ENCODE measurements at places on chromosomes 7 and 10.

DNA sequence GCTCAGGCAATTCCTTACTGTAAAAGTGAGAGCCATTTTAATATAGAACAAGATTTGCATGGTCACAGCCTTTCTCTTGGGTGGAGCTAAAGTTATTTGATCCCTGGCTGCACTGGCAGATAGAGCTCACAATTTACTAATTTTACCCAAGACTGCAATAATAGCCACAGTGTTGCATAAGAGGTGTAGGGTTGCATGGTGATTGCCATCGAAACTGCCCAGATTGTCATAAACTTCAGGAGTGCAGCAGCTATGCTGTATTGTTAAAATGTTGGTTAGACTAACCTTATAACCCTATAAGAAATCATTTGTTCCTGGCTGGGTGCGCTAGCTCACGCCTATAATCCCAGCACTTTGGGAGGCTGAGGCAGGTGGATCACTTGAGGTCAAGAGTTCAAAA lies 50.0 kb downstream of the VCL start:
- no peak for DNase-seq

GRCh38 chr7:132881317-132881716 lies 200.6 kb downstream of the CHCHD3 start:
- no peak for DNase-seq

DNA sequence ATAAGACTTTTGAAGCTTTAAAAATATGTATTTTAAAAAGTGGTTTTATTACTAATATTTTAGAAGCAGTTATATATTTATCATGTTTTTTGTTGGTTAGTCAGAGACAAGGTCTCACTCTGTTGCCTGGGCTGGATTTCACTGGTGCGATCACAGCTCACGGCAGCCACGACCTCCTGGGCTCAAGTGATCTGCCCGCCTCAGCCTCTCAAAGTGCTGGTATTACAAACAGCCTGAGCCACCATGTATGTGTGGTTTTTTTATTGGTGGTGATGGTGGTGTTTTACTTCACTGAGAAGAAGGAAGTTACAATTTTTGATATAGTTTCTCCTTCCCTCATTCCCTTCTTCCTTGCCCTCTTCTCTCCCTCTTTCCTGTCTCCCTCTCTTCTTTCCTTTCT lies 13.4 kb downstream of the NHLRC2 start:
- DNase-seq, result no peak

GRCh38 chr10:98249134-98249533 lies 18.9 kb downstream of the LOXL4 start:
- no peak for DNase-seq

GRCh38 chr10:12981570-12981969 lies 19.9 kb downstream of the CCDC3 start:
- no peak for DNase-seq

GRCh38 chr7:621572-622285 lies 102.1 kb upstream of the PDGFA start:
- no peak for DNase-seq

- DNase-seq, result no peak
These were observed 73.4 kb upstream of the CC2D2B start for GRCh38 chr10:95834406-95834805.

DNA sequence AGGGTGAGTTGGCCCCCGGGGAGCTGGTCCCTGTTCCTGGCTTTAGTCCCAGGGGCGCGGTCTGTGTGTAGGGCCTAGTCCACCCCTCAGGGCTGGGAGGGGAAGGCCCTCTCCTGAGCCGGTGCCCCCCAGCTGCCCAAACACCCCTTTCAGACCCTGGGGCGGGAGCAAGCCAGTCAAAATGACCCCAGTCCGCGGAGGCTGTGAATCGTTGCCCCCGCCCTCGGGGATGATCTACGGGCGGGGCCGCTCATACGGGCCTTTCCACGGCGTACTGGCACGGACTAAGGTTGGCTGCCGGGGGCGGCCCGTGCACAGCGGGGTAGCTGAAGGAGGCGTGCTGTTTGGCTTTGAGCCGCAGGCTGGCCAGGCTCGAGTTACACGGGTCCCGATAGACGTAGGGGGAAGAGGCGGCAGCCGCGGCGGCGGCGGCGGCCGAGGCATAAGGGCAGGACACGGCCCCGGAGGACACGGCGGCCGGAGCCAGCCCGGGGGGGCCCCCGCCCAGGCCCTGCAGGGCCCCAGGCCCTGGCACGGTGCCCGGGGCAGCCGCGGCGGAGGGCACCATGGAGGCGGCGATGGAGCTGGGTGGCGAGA lies 4.3 kb downstream of the ELOVL3 start:
- DNase-seq, result no peak

DNA sequence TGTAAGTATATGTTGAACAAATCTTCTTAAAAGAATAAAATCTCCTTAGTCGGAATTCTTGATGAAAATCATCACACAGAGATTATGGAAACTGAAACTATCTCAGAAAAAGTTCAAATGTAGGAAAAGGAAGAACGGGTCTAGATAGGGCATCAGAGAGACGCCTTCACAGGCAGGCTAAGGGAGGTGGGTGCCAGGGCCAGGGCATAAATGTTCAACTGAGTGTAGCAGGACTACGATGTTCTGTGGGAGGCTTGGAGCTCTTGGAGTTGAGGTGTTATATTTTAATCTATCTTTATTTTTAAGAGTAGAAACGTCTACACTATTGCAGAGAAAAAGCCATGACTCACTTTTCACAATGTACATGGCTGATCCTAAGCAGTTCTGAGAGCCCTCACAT lies 101.2 kb downstream of the RSU1 start:
- no peak for DNase-seq

GRCh38 chr7:139619367-139619657 lies 95.8 kb downstream of the CLEC2L start:
- no peak for DNase-seq

GRCh38 chr7:65925040-65925439 lies 52.2 kb downstream of the VKORC1L1 start:
- no peak for DNase-seq

GRCh38 chr7:15688279-15688626 lies 1.8 kb upstream of the MEOX2 start:
- DNase-seq, result no peak

GRCh38 chr7:98211676-98212531 lies 665 bp downstream of the BHLHA15 start:
- DNase-seq, result no peak

DNA sequence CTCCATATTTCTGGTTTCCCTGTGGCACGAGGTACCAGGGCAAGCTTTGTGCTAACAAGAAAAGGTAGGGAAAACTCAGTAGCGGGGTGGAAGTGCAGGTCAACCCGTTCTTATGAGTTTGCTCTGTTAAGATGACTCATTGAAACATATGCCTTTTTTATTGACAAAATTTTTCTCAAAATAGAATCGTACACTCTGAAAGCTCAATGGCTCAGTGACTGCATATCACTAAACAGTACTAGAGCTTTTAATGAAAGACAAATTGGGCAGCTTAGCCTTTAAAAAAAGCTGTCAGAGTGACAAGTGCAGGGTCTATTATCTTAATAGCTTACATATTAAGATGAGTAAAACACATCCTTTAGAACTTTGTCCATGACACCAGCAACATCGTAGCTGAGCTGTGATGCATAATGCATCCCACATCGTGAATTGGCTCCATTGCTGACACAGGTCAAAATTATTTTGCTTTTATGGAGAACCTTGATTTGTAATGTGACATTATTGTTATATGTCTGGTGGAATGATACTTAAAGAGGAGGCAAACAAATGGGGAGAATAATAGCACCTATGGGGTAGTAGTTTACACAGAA lies 264.4 kb downstream of the ETV1 start:
- DNase-seq, result no peak

GRCh38 chr7:27208998-27209397 lies 9.1 kb upstream of the HOXA13 start:
- no peak for DNase-seq

DNA sequence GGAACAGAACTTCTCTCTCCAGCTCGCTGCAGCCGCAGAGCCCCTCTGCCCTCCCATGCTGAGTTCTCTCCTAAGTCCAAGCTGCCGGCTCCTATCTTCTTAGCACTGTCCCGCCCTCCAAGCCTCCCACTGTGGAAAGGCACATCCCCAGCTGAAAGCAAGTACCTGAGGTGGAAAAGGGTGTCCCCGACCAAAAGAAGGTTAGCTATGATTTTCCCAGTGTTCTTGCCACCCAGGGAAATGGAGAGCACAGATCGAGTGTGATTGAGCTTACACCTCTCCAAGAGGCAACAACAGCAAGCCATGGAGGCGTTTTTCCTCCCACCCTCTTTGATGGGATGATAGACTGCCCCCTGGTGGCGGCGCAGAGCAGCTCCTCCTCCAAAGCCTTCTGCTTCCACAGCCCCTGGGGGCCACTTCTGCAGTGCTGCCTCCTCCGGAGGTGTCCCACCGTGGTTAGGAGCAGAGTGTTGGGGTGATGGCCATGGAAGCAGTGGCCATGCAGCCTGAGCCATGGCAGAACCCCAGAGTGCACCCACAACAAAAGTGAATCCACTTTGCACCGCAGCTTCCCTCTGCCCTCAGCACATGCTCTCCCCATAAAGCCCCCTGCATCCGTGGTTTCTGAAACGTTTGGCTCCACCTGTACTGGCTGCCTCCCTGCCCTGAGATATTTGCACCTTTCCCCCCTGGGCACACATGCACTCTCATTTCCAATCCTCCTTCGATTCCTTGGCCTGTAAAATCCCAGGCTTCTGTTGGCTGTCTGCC lies 143.1 kb upstream of the STK17A start:
- peak; percentile 65 for DNase-seq

GRCh38 chr10:111598433-111599059 lies 521.7 kb downstream of the ADRA2A start:
- DNase-seq, result peak; percentile 34

DNA sequence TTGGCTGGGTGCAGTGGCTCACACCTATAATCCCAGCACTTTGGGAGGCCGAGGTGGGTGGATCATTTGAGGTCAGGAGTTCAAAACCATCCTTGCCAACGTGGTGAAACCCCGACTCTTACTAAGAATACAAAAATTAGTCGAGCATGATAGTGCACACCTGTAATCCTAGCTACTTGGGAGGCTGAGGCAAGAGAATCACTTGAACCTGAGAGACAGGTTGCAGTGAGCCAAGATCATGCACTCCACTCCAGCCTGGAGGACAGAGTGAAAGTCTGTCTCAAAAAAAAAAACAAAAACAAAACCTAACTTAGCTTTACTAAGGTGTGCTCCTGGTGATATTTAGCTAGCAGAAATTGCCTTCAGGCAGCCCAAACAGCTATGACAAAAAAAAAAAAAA lies 24.3 kb upstream of the VDAC2 start:
- no peak for DNase-seq

DNA sequence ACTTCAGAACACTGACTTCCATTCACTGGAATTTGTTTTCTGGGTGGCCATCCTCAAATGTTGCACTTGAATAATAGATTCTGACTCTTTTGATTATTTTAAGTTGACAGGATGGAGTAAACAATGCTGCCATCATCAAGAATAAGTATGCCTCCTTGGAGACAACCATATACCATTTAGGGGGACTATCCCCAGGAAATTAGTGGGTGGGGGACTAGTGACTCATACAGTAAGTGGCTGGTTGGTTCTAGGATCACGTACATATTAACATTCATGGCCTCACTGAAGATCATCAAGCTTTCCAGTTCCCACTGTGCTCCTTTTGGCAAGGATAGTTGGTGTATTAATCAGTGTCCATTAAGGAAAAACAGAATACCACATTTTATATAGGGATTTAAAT lies 615.2 kb downstream of the CCSER2 start:
- no peak for DNase-seq

GRCh38 chr7:127437241-127437640 lies 44.7 kb upstream of the ZNF800 start:
- DNase-seq, result no peak

DNA sequence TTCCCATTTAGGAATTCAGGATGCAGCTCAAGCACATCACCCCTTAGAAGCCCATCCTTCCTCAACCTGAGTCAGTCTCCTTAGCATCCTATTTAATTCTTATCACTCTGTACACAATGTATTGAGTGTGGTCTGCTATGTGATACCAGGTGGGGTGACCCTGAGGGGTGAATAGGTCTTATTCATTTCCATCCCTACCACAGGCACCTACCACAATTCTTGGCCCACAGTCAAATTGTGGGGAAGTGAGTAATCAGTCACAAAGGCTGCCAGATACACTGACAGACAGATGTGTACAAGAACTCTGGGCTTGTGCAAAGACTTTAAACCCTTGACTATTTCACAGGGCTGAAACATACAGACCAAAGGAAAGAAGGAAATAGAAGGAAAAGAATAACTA lies 560.5 kb downstream of the PARD3 start:
- DNase-seq, result peak; percentile 91

DNA sequence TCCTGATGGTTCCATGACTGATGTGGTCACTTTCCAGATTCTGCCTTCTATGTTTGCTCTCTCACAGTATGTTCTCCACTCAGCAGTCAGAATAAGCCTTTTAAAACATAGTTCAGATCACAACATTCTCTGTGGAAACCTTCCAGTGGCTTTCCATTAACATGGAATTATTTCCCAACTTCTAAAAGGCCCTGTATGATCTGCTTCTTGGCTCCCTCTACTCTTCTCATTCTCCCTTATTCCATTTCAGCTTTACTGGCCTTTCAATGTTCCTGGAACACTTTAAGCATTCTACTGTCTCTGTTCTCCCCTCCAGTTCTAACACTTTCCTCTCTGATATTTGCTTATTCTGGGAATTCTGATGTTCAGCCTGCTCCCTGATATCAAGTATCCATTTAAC lies 325.6 kb downstream of the THSD7A start:
- DNase-seq, result no peak

DNA sequence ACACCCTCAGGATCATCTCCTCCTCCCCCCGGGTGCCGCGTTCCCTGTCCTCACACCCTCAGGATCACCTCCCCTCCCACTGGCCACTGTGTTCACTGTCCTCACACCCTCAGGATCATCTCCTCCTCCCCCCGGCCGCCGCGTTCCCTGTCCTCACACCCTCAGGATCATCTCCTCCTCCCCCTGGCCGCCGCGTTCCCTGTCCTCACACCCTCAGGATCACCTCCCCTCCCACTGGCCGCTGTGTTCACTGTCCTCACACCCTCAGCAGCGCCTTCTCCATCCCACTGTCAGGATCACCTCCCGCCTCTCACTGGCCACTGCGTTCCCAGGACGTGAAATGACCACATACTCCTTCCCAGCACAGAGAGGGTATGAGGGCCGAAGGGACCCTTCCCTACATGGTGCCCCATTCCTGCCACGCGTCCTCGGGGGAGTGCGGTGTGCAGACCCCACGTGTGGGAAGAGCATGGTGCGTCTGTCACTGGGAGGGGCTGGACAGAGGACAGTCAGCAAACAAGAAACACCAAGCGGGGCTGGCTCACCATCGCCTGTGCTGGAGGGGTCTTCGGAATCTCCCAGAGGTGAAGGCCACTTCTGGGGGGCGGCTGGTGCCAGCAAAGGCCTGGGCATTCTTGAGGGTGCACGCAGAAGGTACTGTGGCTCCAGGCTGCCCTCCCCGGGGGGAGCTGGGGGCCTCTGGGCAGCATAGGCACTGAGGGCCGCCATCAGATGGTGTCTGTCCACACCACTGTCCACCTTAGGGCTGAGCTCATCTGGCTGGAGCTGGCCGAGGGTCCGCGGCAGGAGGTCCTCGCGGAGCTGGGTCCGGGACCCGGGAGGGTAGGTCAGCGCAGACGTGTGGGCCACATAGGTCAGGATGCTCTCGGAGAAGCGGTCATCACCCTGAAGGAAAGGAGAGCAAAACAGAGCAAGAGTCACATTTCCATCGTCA lies 421.0 kb downstream of the PTPRN2 start:
- DNase-seq, result no peak
